ENCODE measurements at places on chromosomes 16 and 17.

GRCh38 chr17:36214918-36215317 is 4.1 kb downstream of the CCL4L2 start:
- no peak for DNase-seq

DNA sequence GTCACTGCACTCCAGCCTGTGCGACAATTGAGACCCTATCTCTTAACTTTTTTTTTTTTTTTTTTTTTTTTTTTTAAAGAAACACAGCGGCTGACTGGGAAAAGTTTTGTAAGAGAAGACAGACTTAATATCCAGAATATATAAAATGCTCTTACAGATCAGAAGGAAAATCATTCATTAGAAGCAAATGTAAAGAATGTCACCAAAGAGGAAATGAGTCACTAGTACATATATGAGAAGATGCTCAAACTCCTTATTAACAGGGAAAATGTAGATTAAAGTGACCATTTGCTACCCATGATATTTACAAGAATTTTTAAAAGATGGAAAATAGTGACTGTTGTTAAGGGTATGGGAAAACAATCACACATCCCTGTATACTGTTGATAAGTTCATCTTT is 48.9 kb downstream of the RABEP1 start:
- no peak for DNase-seq

DNA sequence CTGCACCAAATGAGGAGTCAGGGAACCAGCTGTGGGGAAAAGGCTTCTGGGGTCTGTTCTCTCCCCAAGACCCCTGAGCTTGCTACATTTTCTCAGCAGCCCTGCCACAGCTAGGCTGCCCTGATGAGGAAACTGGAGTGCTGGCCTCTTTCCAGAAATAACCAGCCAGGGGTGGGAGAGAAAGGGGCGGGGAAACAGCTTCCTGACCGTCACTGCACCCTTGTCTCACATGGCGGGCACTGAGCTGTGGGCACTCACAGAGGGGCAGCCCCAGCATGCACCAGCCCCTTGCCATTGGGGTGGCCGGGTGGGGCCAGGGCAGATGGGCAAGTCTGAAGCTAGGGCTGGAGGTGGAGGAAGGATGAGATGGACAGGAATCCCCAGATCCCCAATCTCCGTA is 2.9 kb downstream of the SRL start:
- DNase-seq, result no peak

GRCh38 chr17:54834086-54834485 is 66.6 kb upstream of the TOM1L1 start:
- DNase-seq, result no peak

- DNase-seq, result no peak
Measured at GRCh38 chr16:14682121-14682520, 12.0 kb downstream of the PLA2G10 start.

- no peak for DNase-seq
Measured at GRCh38 chr17:76657505-76658241, 14.1 kb upstream of the ST6GALNAC1 start.

GRCh38 chr17:82317394-82318168 is at the start of gene CD7:
TSS of gene CD7 (minus strand) at chr17:82317608. CDS start at chr17:82317495, 113 bp downstream.
- no peak for DNase-seq

DNA sequence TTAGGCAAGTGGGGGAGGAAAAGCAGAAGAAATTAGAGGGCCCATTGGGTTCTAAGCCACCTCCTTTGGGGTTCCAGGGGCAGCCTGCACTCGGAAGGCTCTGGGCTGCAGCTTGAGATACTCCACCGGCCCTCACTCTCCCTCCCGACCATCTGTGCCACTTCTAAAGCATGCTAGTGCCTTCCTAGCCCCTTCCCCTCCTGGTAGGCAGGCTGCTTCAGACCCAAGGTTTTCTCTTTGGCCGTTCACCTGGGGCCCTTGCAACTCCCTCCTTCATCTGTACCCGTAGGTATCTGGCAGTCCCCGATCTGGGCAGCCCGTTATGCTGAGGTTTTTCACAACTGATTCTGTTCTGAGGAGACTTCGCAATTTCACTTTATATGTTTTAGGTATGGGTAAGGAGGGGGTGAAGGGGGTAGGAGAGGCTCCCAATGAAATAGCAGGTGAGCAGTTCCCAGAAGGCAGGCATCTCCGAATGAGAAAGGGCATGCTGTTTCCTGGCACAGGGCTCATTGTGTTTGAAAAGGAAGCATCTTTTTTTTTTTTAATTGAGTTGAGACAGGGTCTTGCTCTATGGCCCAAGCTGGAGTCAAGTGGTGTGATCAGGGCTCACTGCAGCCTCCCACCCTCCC is 98.7 kb downstream of the RAB11FIP4 start:
- DNase-seq, result no peak

DNA sequence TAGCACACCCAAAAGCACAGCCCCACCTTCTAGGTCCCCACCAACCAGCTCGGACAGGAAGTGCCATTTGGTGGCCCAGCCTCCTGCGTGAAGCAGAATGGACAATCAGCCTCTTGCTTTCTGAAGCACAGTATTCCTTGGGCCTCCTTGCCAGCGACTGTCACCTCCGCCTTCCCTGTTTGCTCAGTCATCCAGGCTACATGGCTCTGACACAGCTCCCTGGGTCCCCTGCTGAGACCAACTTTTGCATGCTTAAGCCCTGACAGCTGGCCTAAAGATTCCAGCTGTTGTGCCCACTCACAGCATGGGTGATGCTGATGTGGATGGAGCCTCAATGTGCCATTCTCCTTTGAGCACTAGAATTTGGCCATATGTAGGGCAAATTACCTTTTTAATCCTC is 4.5 kb upstream of the CACNG5 start:
- DNase-seq, result no peak

Data from bone marrow (tissue), 2 donors.